ENCODE measurements at places on chromosomes 2 and 18. TPM values are rescaled to one million over a fixed set of nuclear protein-coding genes. Genes with fewer than 3 reads are reported as not detected.
A peak's percentile ranks its signal among the peaks of the same experiment; 100 is the strongest.

GRCh38 chr2:222943820-222944219 lies 83.0 kb downstream of the ACSL3 start:
- DNase-seq = no peak

PDE1A gene
- 9.0 TPM for polyA plus RNA-seq

DNA sequence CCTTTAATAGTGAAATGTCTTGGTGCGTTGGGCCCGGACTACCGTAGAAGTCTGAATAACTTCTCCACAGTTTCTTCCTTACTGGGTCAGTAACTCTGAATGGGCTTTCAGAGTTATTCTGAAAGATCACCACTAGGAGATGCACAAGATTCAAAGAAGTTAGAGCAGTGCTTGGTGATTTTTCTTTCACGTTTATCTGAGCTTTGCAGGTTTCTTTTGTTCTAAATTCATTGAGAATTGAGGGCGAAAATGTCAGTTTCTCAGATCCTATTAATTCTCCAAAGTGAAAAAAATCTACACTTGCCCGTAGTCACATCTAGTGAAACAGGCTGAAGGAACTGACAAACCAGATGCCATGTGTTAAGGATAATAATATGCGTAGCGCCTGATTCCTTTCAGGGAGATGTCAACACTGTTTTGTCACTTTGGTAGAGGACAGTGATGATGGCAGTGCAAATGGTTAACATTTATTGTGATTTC lies 70.1 kb downstream of the QPCT start:
- DNase-seq = peak; percentile 74

- peak; percentile 74 for DNase-seq
Measured at GRCh38 chr2:109242210-109242653, 113.2 kb downstream of the SH3RF3 start.

DNA sequence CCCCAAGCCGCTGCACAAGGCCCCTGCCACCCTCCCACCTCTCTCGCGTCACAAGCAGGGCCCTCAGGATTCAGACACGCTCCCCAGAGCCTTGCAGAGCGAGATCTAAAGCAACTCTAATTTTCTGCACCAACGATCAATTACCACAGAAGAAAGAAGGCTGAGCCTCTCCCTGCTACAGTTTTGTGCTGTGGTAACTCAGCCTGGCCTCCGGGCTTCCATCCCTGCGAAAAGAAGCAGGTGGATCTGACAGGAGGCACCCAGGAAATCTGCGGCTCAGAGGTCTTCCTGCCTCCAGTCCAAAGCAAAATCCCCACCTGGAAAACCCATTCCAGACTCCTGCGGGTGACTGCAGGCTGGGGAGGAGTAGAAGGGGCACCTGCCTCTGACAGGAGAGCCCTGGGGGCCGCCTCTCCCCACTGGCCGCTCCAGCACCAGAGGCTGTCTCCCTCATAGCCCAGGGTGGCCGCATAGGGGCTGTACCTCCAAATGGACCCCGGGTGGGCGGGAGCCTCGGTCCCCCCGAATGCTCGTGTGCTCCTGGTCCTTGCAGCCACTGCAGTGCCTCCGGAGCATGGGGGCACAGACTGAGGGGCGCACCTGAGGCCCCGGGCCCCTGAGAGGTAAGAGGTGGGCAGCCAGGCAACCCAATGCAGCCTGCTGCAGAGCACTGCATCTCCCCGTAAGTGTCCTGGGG lies 31.0 kb downstream of the PXDN start:
- DNase-seq = peak; percentile 63

CFAP65 gene
- 0.10 TPM for polyA plus RNA-seq

DNA sequence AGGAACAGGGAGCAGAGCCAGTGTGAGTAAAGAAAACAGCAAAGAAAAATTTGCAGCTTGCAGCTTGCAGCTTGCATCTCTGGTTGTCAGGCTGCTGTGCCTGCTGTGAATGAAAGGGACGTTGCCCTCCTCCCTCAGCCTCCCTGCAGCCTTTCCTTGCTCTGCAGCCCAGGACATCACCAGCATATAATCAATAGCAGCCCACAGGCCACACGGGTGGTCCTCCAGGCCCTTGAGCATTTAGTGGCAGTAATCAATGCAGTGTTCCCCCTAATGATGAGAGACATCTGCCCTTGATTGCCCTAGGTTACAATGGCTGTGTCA lies 122.2 kb upstream of the TACR1 start:
- no peak for DNase-seq

GRCh38 chr2:240277073-240277806 lies 136.8 kb upstream of the OTOS start:
- no peak for DNase-seq

DNA sequence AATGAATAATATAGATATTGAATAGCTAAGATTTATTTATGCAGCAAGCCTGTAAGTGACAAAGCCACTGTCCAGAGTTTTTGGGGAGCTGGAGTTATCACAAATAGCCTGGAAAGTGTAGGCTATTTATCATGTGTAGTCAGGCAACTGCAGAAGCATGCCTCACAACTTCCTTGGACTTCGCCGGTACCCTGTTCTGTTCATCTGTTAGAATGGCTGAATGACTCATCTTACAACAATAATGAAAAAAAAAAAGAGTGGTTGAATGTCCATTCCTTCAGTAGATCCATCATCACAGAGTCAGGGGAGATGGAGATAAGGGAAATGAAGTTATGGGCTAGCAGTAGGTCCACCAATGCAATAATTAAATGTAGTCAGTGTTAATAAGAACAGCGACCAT lies 24.0 kb upstream of the ATP5MC3 start:
- DNase-seq = no peak

DNA sequence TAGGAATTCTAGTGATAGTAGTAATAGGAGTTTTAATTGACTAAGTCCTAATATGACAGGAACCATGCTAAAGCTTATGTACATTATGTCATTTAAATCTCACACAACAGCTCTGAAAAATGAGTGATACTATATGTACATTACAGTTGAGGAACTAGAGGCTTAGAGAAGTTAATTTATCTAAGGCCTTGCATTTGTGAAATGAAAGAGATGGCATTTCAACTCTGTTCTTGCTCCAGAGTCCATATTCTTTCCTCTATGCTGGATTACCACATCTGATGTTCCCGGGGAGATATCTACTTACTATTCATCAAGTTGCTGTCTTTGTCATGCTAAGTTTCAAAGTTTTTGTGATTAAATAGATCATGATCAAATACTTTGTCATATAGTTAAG lies 5.7 kb downstream of the AGPS start:
- DNase-seq = no peak

GRCh38 chr2:241443486-241444223 lies 64.7 kb downstream of the STK25 start:
- DNase-seq = no peak

All from sigmoid colon (tissue), 7 donors.